ENCODE measurements at places on chromosomes 1 and 21.
A peak's percentile ranks its signal among the peaks of the same experiment; 100 is the strongest.

DNA sequence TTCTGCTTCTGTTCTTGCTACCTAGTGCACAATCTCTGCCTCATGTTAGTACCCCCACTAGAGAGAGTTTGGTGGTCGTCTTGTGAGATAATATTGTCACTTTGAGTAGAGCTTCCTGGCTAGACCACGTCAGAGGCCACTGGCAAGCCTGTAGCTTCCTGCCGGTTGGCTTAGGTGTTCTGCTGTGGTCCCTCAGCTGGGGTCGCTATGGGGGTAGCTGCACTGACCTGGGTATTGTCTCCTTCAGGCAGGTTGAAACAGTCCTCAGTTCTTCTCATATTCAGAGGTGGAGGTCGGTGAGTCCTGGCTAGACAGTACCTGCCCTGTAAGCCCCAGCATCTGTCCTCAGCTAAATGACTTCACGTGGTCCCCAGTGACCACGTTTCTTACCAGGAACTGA, 86.2 kb downstream of the C1orf94 start:
- DNase-seq, result no peak

- no peak for DNase-seq
Measured at GRCh38 chr1:209805341-209805781, 581 bp downstream of the IRF6 start.

DNA sequence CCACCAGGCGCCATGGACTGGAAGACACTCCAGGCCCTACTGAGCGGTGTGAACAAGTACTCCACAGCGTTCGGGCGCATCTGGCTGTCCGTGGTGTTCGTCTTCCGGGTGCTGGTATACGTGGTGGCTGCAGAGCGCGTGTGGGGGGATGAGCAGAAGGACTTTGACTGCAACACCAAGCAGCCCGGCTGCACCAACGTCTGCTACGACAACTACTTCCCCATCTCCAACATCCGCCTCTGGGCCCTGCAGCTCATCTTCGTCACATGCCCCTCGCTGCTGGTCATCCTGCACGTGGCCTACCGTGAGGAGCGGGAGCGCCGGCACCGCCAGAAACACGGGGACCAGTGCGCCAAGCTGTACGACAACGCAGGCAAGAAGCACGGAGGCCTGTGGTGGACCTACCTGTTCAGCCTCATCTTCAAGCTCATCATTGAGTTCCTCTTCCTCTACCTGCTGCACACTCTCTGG, 3.8 kb downstream of the GJB3 start:
- DNase-seq, result no peak

- no peak for DNase-seq
Measured at GRCh38 chr1:54885237-54885679, 1.7 kb downstream of the DHCR24 start.

- DNase-seq, result no peak
Measured at GRCh38 chr21:42781971-42782722, 97.2 kb downstream of the WDR4 start.

GRCh38 chr1:207959141-207959825, 48.4 kb upstream of the CD34 start:
- DNase-seq, result peak; percentile 30

All from neuronal stem cell (in vitro differentiated cells).